ENCODE measurements at places on chromosomes 7 and 10. TPM values are rescaled to one million over a fixed set of nuclear protein-coding genes. Genes with fewer than 3 reads are reported as not detected.
A peak's percentile ranks its signal among the peaks of the same experiment; 100 is the strongest.

- DNase-seq: no peak
Measured at GRCh38 chr10:108749042-108749441, 1174.3 kb downstream of the XPNPEP1 start.

- DNase-seq: no peak
Measured at GRCh38 chr7:113953553-113953952, 34.7 kb upstream of the PPP1R3A start.

- DNase-seq: no peak
Measured at GRCh38 chr7:116633131-116633988, 38.6 kb upstream of the MET start.

DNA sequence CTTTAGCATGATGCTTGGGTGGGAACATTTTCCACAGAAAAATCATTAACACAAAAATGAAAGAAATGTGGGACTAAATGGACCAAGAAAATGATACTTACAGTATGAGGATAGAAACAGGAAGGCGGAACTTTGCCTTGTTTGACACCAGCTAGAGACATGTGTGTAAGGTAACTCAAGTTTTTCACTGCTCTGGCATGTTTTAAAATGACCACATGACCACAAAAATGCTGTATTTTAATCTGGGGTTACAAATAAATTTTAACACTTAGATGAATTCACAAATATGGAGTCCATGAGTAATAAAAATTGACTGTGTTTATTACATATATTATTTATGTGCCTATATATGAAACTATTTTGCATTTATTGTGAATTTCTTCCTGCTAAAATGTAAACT is 100.9 kb upstream of the PHYHIPL start:
- DNase-seq: no peak

GRCh38 chr10:112295853-112296830 is 12.9 kb downstream of the TECTB start:
- no peak for DNase-seq

GRCh38 chr10:128064970-128065580 is 61.1 kb downstream of the MKI67 start:
- no peak for DNase-seq

GRCh38 chr7:93031795-93032194 is 86.0 kb downstream of the SAMD9 start:
- DNase-seq: no peak

- DNase-seq: no peak
Measured at GRCh38 chr7:137960020-137960419, 41.9 kb downstream of the CREB3L2 start.

- DNase-seq: no peak
Measured at GRCh38 chr7:33854801-33855350, 50.5 kb upstream of the BMPER start.

GRCh38 chr10:70589762-70590654 is 12.5 kb downstream of the PRF1 start:
- DNase-seq: no peak

- DNase-seq: no peak
Measured at GRCh38 chr7:150668472-150668911, 17.0 kb upstream of the GIMAP2 start.

DNA sequence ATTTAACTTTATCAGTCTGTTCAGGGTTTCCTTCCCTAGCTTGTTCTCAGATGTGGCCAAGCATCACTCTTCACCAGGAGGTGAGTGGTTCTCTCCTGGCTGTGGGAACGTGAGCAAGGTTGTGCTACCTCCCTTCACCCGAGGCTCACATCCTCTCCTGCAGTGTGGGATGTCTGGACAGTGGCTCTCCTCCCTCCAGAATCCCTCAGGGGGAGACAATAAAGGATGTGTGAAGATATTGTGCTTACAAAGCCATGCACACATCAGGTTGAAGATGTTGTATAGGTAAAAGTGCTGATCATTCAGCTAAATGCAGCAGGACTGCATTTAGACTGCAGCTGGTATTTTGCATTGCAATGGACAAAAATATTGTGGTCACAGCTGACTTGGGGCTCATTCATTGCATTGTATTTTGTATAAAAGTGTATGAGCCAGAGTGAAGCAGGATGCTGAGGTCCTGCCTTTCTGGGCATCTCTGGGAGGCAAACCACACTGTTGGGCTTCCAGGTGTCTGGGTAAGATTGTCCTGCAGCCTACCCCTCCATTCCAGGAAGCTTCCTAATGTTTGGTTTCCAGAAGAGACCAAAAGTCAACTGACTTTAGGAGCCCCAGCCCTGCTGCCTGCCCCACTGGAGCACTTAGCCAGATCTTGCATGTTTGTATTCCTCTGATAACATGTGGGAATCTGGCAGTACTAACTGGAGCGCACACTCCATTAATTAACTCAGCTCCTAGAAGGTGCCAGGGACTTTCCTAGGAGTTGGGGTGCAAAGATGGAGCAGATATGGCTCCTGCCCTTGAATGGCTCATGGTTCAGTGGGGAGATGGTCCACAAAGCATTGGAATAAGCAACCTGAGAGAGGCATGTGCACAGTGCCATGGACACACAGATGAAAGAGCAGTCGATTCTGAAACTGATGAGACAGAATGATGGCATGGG is 292.5 kb upstream of the ZNF32 start:
- no peak for DNase-seq

- DNase-seq: no peak
Measured at GRCh38 chr10:86942441-86943315, 14.7 kb downstream of the MMRN2 start.

GRCh38 chr7:70178211-70178610 is 579.9 kb downstream of the AUTS2 start:
- DNase-seq: no peak

GRCh38 chr7:4675771-4676367 is 6.2 kb upstream of the FOXK1 start:
- DNase-seq: no peak

DNA sequence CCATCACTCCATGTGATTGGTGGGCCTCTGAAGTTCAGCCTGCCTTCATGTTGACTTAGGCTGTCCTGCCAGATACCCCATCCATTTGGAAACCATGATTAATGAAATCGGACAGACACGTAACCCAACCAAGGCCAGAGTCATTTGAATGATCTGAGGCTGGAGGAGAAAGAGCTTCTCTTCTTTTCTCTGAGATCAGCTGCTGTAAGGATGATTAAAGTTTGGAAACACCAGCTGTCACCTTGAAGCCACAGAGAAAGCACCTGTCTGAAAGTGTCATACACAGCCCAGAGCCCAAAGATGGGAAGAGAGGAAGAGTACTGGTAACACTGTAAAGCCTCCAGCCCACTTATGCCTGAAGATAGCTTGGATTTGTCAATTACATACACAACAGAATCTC is 22.9 kb downstream of the NEBL start:
- DNase-seq: no peak

- peak; percentile 18 for DNase-seq
Measured at GRCh38 chr10:99927721-99928280, 81.9 kb downstream of the DNMBP start.

DNA sequence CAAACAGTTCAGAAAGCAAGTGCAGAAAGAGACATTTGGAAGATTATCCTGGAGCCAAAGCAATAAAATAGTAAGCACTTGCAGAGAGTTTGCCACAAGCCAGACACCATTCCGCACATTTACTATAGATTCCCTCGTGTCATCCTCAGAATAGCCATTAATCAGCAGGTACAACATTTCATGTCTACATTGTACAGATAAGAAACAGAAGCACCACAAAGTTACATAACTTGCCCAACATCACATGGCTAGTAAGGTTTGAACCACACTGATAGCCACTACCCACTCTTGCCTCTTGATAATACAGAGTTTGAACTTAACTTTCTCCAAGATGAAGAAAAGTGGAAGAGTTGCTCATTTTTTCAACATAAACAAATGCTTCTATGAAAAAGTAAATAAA is 40.6 kb upstream of the GHITM start:
- DNase-seq: no peak

The CALHM3 gene
- total RNA-seq: not detected

The CABCOCO1 gene
- total RNA-seq: 0.28 TPM

The ERV3-1 gene
- total RNA-seq: 44.6 TPM

The RAMP3 gene
- total RNA-seq: not detected

The ZNF425 gene
- total RNA-seq: 4.2 TPM

The TRIM50 gene
- not detected for total RNA-seq

The ACTR3C gene
- not detected for total RNA-seq

The SNCG gene
- not detected for total RNA-seq

The GJD4 gene
- total RNA-seq: not detected

Measured in neural progenitor cell (in vitro differentiated cells).